ENCODE measurements at places on chromosomes 11 and 22. TPM values are rescaled to one million over a fixed set of nuclear protein-coding genes. Genes with fewer than 3 reads are reported as not detected.
A peak's percentile ranks its signal among the peaks of the same experiment; 100 is the strongest.

CHRNA10 gene
- 1.8 TPM for polyA plus RNA-seq

TSGA10IP gene
- polyA plus RNA-seq, result 0.24 TPM

BIRC3 gene
- polyA plus RNA-seq, result 35.0 TPM

CARNS1 gene
- polyA plus RNA-seq, result 2.0 TPM

KCNE3 gene
- polyA plus RNA-seq, result 4.2 TPM

C1QTNF5 gene
- polyA plus RNA-seq, result 29.0 TPM

TTC36 gene
- 0.13 TPM for polyA plus RNA-seq

MN1 gene
- 0.33 TPM for polyA plus RNA-seq

TUB gene
- 0.17 TPM for polyA plus RNA-seq

MCAT gene
- polyA plus RNA-seq, result 11.7 TPM

GRCh38 chr11:7901319-7901854 lies 29.7 kb downstream of the OR10A6 start:
- no peak for DNase-seq

- no peak for DNase-seq
Observed at GRCh38 chr11:47869544-47870393, 21.6 kb upstream of the NUP160 start.

GRCh38 chr22:38940811-38941384 lies 16.5 kb upstream of the APOBEC3A start:
- no peak for DNase-seq

- no peak for DNase-seq
Observed at GRCh38 chr11:3920148-3920852, 64.8 kb downstream of the STIM1 start.

DNA sequence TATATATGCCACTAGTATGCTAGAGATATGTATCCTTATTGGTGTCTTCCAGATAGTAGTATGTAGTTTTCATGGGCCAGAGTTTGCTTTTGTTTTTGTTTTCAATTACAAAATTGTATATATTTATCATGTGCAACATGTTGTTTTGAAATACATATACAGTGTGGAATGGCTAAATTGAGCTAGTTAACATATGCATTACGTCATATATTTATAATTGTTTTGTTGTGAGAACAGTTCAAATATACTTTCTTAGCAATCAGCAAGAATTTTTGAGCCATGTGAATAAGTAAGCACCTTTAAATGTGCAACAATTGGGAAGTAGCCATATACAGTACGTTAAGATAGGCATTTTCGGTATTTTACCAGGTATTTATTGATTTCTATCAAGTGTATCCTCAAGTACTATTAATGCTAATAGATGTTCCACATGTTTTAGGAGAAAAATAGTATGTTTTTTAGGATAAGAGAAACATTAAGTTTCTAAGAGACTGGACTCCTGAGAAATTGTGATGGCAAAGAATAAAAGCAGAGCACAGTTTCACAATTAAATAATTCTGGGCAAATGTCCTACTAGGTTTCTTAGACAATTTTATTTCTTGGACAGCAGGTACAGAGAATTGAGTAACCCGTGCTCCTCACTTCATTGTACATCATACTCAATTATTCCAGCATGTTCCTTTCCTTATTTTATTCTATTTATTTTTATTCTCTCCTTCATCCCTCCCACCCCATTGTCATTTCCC lies 60.5 kb upstream of the SLC5A12 start:
- DNase-seq, result no peak

DNA sequence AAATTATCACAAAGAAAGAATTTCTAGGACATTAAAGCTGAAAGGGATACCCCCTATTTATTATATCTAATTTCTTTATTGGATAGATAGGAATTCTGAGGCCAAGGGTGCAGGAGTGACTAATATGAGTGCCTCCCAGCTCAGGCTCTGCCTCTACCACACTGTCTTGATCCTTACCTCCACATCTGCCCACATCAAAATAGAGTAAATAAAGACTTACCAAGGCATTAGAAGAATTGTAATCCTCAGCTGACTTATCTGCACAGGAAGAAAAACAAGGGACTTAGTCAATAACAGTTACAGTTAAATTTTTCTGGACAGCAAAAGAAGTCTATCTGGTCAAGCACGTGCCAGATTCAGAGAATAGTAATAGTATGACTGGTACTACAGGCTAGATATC lies 72.6 kb upstream of the GDPD4 start:
- no peak for DNase-seq

- no peak for DNase-seq
Observed at GRCh38 chr22:34976886-34977285, 89.1 kb upstream of the ISX start.

- DNase-seq, result no peak
Observed at GRCh38 chr11:120615391-120615790, 103.8 kb downstream of the GRIK4 start.

DNA sequence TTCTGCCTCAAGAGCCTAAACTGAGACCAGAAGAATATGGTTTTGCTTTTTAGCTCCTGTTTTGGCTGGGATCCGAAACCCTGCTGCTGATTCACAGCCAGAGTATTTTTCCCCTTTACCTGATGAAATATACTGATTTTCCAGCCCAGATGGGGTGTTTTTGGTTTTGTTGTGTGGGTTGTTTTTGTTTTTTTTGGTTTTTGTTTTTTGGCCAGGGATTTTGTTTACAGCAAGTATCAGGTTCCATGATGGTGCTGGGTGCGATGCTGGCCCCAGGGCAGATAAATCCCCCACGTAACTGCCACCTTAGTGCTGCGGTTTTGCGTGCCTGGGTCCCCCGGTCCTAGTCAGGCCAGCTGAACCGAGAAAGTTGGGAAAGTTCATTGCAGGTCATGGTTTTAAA lies 103.7 kb downstream of the ZBTB16 start:
- DNase-seq, result no peak

- no peak for DNase-seq
Observed at GRCh38 chr11:47506795-47507562, 46.0 kb downstream of the CELF1 start.

- DNase-seq, result no peak
Observed at GRCh38 chr11:35347921-35348331, 71.4 kb downstream of the SLC1A2 start.

GRCh38 chr11:87116185-87116584 lies 78.5 kb downstream of the TMEM135 start:
- DNase-seq, result no peak

- no peak for DNase-seq
Observed at GRCh38 chr11:38950867-38951266, 2352.8 kb upstream of the RAG2 start.

DNA sequence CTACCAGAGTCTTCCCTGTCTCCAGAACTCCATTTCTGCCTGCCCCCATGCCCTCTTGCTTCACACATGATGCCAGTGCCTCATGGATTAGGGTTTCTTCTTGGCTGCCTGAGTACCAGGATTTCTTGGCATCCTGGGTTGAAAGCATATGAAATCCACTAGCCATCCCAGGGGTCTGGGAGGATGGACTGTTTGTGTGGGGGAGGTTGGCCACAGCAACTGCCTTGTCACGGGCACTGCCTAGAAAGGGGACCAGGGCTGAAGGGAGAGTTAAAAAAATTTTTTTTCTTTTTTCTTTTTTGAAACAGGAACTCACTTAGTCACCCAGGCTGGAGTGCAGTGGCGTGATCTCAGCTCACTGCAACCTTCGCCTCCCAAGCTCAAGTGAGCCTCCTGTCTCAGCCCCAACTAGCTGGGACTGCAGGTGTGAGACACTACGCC lies 4.2 kb downstream of the USP35 start:
- DNase-seq, result peak; percentile 19

- no peak for DNase-seq
Observed at GRCh38 chr11:256952-257737, 20.4 kb downstream of the PSMD13 start.
